ENCODE measurements at places on chromosomes 5 and 9.

DNA sequence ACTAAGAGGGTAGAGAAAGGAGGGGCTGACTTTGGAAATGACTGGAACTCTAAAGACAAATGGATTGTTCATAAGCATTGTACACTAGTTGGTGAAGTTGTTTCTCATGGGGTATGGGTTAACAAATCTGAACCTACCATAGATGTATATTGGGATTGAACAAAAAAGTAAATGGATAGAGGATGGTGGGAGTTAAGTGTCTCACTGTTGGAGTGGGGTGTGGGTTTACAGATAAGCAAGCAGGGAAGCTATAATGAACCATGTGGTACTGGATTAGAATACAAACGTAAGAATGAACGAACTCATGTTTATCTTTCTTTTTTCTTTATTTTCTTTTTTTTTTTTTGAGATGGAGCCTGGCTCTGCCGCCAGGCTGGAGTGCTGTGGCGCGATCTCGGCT is 17.8 kb downstream of the GNG10 start:
- no peak for DNase-seq

DNA sequence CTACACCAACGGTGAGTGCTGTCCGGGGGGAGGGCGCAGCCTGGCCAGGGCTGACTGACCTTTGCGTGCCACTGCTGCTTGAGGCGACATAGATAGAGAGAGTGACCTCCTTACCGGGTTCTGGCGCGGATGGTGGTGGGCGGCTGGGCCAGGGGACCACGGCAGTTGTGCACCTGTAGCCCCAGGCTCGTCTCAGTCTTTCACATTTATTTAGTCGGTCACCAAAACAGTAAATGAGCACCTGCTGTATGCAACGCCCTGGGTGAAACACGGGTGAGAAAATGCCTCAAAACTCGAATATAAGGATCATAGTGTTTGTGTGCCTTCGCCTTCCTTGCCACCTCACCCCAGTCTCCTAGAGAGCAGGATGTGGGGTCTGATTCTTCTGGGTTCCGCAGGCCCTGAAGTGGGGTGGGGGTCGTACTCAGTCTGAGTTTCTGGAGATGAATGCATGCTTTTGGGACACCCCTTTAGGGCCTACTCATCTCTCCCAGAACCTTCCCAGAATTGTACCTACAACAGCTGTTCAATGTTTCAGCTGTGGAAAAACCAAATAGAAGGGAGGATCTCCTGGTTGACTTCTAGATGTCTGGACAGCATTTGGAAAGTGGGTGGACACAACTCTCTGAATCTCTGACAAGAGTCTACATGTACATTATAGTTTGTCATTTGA is 714 bp downstream of the SEC24A start:
- DNase-seq, result no peak

GRCh38 chr9:126132746-126133145 is 193.9 kb upstream of the MVB12B start:
- no peak for DNase-seq

DNA sequence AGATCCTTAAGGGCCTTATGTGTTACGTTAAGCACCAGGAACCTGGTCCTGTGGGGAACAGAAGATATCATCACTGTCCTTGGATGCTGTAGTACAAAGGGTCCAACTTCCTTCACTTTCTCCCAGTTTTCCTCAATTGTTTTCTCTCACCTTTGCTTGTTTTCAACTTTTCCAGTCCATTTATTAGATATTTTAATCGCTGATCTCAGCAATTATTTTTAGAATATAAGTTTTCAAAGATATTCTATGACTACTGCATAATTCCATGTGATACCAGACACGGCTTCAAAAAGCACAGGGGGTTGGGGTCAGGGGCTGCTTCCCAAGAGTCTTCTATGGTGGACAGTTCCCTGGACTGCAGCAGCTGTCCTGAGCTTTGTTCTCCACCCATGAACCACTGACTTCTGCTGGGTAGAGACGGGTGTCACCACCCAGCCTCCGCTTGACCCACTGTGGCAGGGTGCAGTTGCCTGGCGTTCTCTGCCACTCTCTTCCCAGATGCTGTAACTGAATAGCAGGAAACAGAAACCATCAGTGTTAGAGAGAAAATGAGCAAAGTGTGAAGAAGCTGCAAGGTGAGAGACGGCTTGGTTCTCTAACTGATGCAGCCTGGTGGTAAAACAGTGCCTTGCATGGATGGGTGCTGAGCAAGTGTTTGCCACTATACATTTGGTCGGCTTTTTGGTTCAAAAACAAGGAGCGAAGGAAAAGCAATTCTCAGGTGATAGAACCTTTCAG is 383.0 kb downstream of the RAB3C start:
- no peak for DNase-seq

DNA sequence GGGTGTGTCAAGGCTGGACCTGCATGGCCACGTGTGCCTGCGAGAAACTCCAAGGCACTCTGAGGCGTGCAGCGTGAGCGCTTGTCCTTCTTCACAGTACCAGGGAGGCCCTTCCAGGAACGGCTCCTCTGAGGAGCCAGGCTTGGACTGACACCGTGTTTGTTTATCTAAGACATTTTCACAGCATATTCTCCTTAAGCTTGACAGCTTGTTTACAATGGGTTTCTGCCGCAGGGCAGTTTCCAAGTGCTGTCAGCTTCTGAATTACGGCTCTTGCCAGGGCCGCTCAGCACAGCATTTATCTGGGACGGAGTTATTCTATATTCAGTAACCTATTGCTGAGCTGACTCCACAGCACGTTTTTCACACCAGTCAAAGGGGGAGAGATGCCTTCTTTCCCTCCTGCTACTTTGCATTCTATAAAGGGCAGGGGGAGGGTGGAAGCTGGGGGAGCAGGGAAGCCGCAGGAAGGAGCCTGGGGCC is 98.4 kb downstream of the LMNB1 start:
- peak; percentile 11 for DNase-seq

DNA sequence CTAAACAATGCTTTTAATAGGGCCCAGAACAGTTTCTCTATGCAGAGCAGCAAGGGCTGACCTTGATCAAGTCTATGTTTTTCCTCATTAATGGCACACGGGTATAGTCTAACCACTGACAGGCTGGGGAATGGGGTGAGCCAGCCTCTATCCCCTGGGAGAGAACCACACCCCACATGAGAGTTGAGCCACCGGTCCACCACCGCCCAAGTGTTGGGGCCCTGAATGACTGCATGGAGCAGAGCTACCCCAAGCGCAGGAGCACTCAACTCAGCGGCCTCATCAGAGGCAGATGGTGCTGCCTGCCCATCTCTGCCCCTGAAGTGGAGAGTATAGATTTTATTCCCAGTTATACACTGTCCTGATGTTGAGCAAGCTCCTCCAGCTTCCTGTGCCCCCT is 247.9 kb upstream of the IRX1 start:
- DNase-seq, result no peak

- no peak for DNase-seq
These were observed 162.4 kb downstream of the SLC12A2 start for GRCh38 chr5:128245974-128246373.

- DNase-seq, result no peak
These were observed 34.9 kb upstream of the ACOT12 start for GRCh38 chr5:81428861-81429260.

GRCh38 chr9:89182369-89182768 is 3.8 kb upstream of the SHC3 start:
- no peak for DNase-seq

DNA sequence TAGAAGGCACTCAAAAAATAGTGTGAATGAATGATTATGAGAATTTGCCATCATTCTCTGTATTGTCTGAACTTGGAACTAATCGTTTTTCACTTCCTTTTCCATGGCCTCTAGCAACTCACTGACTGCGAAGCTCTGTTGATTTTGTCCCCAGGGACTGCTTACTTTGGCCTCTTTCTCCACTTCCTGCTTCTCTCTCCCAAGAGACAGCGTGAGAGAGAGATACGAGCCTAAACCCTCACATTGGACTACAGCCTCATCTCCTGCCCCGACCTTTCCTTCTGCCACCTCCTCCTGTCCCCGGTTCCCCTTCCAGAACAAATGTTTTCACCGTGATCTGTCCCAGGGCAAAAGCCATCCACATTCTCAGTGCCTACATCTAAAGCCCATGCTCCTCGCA is 300.8 kb upstream of the PANK3 start:
- no peak for DNase-seq

DNA sequence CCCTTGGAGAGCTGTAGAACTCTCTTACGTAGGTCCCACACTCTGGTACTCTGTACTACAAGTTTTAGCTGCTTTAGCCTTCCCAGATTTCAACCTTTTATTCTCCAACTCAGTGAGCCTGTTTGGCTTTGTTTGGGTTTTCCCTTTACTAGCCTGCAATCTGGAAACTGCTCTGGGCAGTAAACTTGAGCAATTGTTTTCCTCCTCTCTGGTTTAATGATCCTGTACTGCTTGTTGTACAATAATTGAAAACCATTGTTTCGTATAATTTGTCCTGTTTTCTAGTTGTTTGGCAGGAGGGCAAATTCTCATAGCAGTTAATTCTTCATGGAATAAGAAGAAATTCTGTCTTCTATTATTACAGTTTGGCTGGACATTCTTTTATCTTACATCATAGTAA is 62.8 kb upstream of the TLX3 start:
- DNase-seq, result no peak

DNA sequence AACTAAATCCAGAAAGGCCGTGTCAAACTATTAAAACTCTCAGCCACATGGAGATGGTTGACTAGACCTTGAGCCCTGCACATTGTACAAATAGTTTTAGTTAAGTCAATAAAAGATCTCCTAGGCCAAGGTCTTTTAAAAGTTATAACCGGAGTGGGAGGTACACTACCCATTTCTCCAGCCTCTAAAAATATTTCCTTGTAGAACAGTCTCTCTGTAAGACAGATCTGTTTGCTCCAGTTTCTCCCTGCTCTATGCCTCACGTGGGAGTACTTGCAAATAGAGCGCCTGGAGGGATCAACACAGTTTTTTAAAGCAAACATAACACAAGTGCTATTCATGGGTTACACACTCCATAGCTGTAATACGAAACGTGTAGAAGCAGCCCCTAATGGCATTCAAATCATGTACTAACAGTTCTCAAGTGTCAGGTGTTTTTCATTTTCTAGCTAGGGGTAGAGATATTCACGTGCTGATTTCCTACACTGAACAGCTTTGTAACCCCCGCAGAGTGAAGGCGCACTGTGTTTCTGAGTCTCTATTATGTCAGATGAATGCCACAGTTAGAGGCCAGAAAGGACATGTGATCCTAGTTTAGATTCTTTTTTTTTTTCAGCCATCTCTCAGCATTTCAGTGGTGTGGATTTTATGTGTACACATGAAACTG is 703.4 kb upstream of the GRAMD2B start:
- peak; percentile 76 for DNase-seq

GRCh38 chr5:160188141-160189015 is 40.9 kb upstream of the FABP6 start:
- no peak for DNase-seq

GRCh38 chr5:93329756-93330155 is 251.3 kb downstream of the NR2F1-AS1 start:
- DNase-seq, result no peak

DNA sequence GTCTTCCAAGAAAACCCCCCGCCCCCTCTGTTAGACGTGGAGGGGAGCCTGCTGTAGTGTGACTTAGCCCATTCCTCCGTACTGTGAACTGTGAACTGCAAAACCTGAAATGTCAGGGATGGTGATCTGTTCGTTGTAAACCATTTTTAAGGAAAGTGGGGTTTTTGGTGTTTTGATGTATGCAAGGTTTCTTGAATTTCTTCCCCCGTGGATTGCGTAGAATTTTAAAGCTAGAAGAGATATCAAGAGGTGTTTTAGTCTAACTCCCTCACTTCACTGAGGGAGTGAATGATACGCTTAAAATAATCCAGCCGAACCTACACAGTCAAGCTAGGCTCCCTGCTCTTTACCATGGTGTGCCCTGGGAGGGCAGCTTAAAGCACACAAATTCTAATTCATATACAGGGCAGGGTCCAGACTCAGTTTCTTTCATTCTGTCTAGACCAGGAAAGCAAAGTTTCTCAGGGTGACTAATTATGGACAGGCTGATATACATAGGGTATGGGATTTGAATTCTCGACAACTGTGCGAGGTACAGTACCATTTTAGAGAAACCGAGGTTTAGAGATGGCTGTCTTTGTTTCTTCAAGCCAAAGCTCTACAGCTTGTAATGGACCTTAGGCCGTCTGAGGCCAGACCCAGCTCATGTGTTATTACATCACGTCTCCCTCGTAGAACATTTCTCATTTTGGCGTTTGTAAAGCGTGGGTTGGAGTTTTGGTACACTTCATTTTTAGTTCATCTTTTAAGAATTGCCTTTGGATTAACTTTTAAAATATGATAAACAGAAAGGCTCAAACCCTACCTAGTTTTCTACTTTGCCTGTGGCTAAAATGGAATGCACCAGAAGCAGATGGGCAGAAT is 2.7 kb downstream of the PTGER4 start:
- DNase-seq, result no peak

- DNase-seq, result no peak
These were observed 63.0 kb downstream of the TTC39B start for GRCh38 chr9:15244001-15244441.

GRCh38 chr5:68141494-68141893 is 74.1 kb upstream of the PIK3R1 start:
- DNase-seq, result no peak

DNA sequence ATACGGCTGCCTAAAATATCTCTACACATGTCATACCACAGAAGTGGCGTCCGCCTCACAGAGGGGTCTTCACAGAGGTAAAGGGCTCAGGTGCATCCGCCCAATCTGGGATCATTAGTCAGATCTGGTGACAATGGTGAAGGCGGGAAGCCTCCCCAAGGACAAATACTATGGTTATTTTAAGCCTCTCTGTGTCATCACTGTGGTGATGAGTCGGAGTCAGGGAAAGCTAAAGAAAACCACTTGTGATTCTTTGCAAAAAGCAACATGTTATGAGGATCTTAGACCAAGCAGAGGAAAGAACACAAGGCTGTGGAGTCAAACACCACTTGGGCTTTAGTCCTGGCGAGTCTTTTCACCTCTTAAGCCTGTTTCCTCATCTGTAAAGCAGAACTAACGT is 190.4 kb downstream of the DRD1 start:
- DNase-seq, result no peak

DNA sequence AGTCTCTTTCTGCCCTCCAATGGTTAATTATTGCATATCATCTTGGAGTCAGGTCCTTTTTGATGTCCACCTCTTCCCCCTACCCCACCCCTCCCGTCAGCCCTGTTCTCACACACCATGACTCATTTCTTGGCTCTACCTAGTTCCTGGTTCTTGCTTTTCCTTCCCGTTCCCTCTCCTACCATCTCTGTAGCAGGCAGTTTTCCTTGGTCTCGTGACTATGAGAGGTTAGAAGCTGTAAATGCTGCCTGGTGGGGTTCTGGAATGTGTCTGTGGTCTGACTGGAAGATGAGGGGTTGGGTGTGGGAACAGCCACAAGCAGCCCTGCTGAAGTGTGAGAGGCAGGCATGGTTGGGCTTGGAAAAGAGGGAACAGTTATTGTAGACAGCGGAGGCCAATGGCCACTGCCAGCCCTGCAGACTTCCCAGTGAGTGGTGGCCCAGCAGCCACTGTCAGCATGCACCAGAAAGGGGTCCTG is 18.2 kb downstream of the SLC22A5 start:
- no peak for DNase-seq

- DNase-seq, result no peak
These were observed 374.8 kb upstream of the KIF2A start for GRCh38 chr5:61931236-61931635.

- DNase-seq, result no peak
These were observed 54.5 kb downstream of the SH3PXD2B start for GRCh38 chr5:172399826-172400225.
